GF-D8 (cell line): ENCODE measurements at places on chromosomes 7 and 10.

DNA sequence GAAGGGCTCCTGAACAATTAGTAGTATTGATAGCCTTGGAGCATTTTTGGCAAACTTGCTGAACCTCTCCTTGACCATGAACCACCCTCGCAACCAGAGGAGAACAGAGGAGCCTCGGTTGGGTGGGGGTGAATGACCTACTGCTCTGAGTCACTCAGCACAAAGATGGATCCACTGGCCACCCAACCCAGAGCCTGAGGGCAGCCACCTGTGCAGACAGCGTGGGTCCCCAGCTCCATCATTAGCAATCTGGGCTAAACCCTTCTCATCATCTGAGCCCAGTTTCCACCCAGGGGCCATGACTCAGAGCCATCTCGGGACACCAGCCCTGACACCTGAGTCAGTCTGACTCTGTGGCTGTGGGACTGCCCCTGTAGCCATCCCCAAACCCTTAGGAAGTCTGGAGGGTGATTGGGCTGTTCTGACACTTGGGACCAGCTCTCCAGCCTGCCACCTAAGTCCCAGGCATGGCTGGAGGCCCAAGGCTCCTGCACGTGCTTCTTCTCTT is 171.8 kb upstream of the GPR26 start:
- DNase-seq = no peak

- no peak for DNase-seq
Observed at GRCh38 chr7:143980746-143981510, 19.2 kb upstream of the OR6B1 start.

DNA sequence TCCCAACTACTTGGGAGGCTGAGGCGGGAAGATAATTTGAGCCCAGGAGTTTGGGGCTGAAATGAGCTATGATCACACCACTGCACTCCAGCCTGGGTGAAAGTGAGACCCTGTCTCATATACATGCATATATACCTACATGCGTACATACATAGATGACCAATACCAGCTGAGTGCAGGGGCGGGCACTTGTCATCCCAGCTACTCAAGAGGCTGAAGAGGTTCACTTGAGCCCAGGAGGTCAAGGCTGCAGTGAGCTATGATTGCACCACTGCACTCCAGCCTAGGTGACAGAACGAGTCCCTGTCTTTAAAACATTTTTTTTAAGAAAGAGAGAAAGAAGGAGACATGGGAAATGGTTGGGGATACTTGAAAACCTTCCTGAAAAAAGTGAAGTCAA is 17.4 kb upstream of the PROSER2 start:
- no peak for DNase-seq

DNA sequence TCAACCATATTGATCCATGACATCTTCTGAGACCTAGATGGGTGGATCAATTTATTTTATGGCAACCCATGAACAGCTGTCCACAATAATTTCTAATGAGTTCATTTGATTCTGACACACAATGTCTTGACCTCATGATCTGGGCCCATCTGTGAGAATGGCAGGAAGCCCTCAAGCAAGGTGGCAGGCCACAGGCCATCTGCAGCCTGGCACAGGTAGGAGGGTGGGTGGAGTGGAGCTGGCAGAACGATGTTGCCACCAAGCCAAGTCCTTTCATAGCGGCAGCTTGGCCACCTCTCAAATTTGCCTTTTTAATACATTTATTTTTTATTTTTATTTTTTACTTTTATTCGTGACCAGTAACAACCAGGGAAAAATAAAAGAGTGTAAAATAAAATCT is 1181.6 kb upstream of the SORCS1 start:
- DNase-seq = no peak

GRCh38 chr7:146889806-146890555 is 773.4 kb downstream of the CNTNAP2 start:
- DNase-seq = no peak

- no peak for DNase-seq
Observed at GRCh38 chr10:58019863-58020537, 247.7 kb downstream of the IPMK start.

DNA sequence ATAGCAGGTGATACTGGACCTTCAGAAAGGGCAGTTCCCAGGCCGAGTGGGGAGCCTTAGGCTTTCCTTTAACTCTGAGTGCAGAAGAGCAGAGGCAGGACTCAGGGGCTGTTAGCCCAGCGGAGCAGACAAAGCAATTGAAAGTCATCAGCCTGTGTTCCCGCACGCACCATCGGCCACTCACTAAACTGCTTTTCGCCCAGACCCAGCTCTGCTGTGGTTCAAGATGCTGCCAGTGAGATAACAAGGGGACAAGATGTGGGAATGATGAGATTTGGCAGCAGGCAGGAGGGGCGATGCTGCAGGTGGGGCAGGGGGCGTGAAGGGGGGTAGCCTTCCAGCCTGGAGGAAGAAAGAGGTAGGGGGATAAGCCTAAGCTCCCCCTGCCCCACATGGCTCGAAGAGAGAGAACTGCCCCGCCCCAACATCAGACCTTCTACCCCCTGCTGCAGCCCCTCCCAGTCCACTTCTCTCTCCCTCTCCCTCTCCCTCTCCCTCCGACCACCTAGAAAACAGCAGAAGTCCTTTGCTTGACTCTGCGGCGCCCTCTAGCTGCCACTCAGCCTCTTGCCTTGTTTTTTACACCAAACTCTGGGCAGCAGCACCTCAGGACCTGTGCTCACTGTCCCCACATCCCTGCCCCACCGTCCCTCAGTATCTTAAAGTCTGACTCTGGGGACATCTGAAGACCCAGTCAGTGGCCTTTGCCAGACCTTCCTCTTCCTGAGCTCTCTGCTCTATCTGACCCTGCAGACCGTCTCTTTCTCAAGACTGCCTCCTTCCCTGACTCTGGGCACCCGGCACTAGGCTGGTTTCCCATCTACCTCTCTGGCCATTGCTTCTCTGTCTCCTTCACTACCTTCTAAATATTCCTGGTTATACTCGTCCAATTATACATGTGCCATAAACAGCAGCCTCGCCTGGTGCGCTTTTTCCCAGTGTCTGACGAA is 110.5 kb downstream of the C10orf105 start:
- peak; percentile 11 for DNase-seq

DNA sequence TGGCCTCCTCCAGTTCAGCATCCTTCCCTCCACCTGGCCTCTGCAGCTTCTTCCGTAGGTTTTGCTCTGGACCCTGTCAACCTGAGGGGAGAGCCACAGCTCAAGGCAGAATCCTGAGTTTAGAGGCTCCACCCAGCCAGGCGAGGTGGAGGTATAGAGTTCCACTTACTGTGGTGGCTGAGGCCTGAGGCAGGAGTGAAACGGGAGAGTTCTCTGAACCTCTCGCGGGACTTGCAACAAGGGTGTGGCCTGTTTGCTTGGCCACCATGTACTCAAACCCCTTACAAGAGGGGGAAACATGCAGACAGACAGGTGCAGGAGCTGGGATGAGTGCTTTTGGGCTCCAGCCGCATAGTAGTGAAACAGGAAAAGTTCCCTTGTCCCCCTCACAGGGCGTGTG is 154.0 kb upstream of the C7orf33 start:
- no peak for DNase-seq

- no peak for DNase-seq
Observed at GRCh38 chr7:101617451-101618206, 11.5 kb downstream of the MYL10 start.

DNA sequence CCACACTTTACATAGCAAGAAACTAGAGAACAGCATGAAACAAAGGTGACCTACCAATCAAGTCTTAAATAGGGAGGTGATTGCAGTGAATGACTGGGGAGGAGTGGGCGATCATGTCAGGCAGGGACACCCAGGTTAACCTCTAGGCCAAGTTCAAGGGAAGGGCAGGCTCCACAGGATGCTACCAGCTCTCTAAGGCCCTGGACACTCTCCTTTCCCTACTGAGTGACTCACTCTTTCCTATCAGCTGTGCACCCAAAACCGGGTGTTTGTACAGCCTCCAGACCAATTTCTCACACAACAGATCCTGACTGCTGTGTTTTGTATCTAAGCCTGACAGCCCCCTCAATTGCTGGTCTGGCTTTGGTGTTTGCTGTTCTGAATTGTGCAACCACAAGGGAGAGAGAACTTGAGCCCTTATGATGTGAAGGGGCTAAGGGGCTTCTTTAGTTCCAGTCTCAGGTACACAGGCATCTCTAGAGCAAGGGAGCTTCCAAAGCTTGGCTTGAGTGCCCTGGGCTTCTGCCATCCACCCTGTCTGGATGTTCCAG is 107.8 kb downstream of the TBXAS1 start:
- no peak for DNase-seq

DNA sequence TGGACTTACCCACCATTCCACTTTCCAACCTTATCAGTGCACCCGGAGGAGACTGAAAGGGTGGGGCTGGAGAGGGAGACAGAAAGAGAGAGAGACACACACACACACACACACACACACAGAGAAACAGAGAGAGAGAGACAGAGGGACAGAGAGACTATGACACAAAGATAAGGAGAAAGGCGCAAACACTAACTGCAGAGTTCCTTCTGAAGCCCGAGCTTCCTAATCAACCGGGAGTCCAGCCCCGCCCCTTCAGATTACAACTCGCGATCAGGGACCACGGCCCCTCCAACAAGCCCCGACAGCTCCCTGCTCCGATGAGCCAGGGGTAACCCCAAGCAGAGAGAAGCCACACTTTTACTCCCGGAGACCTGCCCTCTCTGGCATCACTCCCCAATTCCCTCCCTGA is 499 bp downstream of the GAL3ST4 start:
- no peak for DNase-seq

GRCh38 chr7:85010306-85010705 is 176.6 kb downstream of the SEMA3D start:
- DNase-seq = no peak

- DNase-seq = no peak
Observed at GRCh38 chr10:101655570-101655969, 39.4 kb downstream of the FBXW4 start.

- no peak for DNase-seq
Observed at GRCh38 chr7:20310301-20310700, 20.4 kb upstream of the ITGB8 start.

GRCh38 chr7:143451122-143451521 is 7.9 kb downstream of the TAS2R60 start:
- no peak for DNase-seq

DNA sequence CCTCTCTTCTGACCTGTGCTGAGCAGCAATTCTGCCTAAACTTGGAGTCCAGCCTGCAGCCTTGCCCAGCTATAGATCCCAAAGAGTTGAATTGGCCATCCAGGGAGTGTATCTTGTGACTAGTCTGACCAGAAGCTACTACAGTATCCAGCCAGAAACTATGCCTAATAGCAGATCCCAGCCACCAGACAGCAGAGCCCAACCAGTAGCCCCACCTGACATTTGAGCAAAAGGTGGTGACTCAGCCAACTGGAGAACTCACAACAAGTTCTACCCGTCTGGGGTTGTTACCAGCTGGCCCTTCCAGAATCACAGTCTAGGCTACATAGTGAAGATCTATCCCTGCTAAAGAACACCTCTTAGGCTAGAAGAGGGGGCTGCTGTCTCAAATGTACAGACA is 315.0 kb downstream of the CRPPA start:
- no peak for DNase-seq

GRCh38 chr10:49484486-49485235 is 54.3 kb downstream of the ERCC6 start:
- no peak for DNase-seq

DNA sequence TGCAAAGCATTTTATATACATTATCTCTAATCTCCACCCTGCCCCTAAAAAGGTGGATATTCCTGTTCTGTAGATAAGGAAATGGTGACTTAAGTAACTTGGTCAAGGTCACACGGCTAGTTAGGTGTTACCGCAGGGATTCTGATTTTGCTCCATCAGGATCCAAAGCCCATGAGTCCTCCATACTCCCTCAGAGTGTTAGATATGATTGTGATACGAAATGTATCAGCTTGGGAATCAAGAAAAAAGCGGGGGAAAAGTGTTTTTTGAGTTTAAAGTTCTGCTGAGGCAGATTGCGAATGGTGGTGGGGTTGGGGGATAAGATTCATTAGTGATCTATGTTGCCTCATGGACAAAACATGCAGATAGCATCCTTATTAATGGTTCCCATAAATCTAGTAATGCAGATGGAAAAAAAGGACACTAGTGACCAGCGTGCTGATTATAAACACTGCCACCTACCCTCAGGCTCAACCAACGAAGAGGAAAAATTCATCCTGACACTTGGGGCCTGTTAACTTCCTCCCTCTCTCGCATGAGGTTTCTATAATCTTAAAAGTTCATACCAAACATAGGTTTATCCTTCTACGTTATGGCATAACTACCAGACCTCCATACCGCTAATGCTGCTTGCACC is 2.3 kb downstream of the ICA1 start:
- no peak for DNase-seq

DNA sequence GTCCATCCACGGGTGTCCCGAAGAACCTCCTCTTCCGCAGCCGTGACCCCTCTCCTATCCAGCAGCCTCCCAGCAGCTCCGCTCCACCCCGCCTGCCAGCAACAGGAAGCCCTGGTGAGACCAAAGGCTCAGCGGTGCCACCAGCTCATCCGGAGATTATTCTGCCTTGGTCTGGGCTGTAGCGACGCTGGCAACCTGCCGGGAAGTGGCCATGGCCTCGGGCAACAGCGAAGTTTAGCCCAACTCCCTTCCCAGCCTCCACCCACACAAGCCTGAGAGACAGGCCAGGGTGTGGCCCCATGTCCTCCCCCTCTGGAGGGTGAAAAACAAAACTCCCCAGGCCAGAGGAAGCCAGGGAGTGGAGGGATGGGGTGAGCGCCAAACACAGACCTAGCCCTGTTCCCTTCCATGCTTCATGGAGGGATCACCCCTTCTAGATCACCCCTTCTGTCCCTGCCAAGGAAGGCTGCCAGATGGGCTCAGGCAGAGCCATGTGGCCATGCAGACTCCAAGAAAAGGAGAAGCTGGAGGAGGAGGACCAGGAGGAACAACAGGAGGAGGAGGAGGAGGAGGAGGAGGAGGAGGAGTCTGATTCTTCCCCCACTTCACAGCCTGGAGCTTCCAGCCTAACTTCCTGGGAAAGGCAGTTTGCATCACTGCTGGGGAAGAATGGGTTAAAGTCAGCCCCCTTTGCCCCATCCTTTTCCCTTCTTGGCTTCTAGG is 918 bp downstream of the CALHM2 start:
- DNase-seq = peak; percentile 4

- DNase-seq = no peak
Observed at GRCh38 chr10:21069278-21069677, 172.2 kb upstream of the NEBL start.

- no peak for DNase-seq
Observed at GRCh38 chr10:9875353-9875752, 1142.3 kb upstream of the CELF2 start.

- no peak for DNase-seq
Observed at GRCh38 chr10:13396369-13396768, 48.3 kb upstream of the SEPHS1 start.

DNA sequence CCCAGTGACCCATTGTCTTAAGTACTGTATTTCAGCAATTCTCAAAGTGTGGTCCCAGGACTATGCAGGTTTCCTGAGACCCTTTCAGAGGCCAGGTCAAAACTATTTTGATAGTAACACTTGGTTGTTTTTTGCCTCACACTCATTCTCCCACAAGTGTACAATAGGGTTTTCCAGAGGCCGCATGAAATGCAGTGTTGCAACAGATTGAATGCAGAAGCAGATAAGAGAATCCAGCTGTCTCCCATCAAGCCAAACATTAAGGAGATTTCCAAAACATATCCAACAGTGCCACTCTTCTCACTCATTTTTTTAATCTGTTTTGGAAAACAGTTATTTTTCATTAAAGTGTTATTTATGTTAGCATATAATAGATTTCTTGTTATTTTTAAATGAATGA is 20.0 kb downstream of the VKORC1L1 start:
- no peak for DNase-seq

GRCh38 chr7:25617214-25617613 is 388.9 kb upstream of the NPVF start:
- DNase-seq = no peak
